Regular cardiac myocyte (primary cell): ENCODE measurements at places on chromosomes 5 and 9. TPM values are rescaled to one million over a fixed set of nuclear protein-coding genes. Genes with fewer than 3 reads are reported as not detected.

Gene TICAM2
- 3.1 and 6.3 TPM in 2 replicates for total RNA-seq

Gene ADGRD2
- total RNA-seq = not detected in 2 replicates

Gene GABRA6
- total RNA-seq = not detected in 2 replicates

Gene ADAMTS2
- 56.0 and 57.8 TPM in 2 replicates for total RNA-seq

Gene SLC36A3
- not detected in 2 replicates for total RNA-seq

Gene CFAP157
- 0.28 TPM in 1 of 2 replicates, not detected in the other for total RNA-seq

Gene LCN6
- not detected in 2 replicates for total RNA-seq

Gene STC2
- 449 and 1,347 TPM in 2 replicates for total RNA-seq

Gene ZNF618
- total RNA-seq = 7.3 and 9.2 TPM in 2 replicates

Gene ADCY2
- not detected in 2 replicates for total RNA-seq

Gene AK8
- total RNA-seq = under 0.01 and 0.19 TPM in 2 replicates

Gene SPATA31C1
- total RNA-seq = not detected in 2 replicates

Gene PDE4D
- total RNA-seq = 12.5 and 24.8 TPM in 2 replicates

Gene ESM1
- 42.3 and 338 TPM in 2 replicates for total RNA-seq

Gene GMCL2
- total RNA-seq = not detected in 2 replicates

Gene LRRC14B
- not detected in 2 replicates for total RNA-seq

Gene SLC34A1
- total RNA-seq = not detected in 2 replicates

Gene HAPLN1
- 11.1 and 38.9 TPM in 2 replicates for total RNA-seq

Gene PTCH1
- 1.3 and 2.3 TPM in 2 replicates for total RNA-seq

Gene RORB
- under 0.01 TPM in 1 of 2 replicates, not detected in the other for total RNA-seq

Gene IFNA21
- total RNA-seq = not detected in 2 replicates

Gene IL33
- 189 and 383 TPM in 2 replicates for total RNA-seq

Gene PCDHGA11
- 3.1 and 4.5 TPM in 2 replicates for total RNA-seq

Gene PTPN3
- 2.3 and 3.5 TPM in 2 replicates for total RNA-seq

Gene SLC4A9
- total RNA-seq = under 0.01 TPM in 1 of 2 replicates, not detected in the other

Gene SEMA6A
- total RNA-seq = 0.19 and 0.28 TPM in 2 replicates

Gene RGS7BP
- total RNA-seq = 0.19 and 0.85 TPM in 2 replicates
